ENCODE measurements at places on chromosomes 3 and 15. TPM values are rescaled to one million over a fixed set of nuclear protein-coding genes. Genes with fewer than 3 reads are reported as not detected.

- DNase-seq, result no peak
Measured at GRCh38 chr3:153334558-153334957, 172.5 kb downstream of the RAP2B start.

DNA sequence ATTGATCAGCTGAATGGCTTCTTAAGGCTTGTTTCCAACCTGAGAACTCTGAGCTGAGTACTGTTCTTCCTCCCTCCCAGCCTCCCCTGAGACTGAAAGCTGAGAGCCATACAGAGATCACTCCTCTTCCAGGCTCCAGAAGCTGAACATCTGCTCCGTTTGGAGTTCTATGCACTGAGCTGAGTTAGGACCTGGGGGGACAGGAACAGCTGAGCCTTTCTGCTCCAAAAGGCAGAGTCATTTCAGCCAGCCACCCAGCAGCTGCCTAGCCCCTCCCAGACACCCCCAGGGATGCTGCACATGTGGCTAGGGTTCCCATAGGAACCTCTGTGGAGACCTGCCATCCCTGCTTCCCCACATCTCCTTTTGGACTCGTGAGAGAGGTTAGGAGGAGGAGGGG lies 64.2 kb upstream of the GLCE start:
- no peak for DNase-seq

GRCh38 chr3:8625991-8626390 lies 18.6 kb downstream of the SSUH2 start:
- no peak for DNase-seq

DNA sequence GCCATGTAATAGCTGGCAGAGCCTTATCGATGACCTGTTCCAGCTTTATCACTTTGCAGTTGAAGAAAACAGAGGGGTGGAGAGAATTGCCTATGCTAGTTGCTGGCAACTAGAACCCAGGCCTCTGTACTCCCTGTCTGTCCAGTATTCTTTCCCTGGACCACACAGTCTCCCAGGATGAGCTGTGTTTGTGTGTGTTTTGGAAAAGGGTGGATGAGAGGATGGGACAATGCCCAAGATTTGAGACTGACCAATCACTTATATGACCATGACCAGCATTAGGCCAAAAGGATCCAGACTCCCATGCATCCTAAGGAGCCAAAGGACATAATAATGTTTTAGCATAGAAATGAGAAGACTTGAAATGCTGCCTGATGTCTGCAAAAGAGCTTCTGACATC lies 102.6 kb downstream of the CD200R1L start:
- DNase-seq, result no peak

- DNase-seq, result no peak
Measured at GRCh38 chr15:88491158-88491557, 23.6 kb downstream of the MRPS11 start.

- DNase-seq, result no peak
Measured at GRCh38 chr15:90765966-90766365, 48.8 kb downstream of the BLM start.

DNA sequence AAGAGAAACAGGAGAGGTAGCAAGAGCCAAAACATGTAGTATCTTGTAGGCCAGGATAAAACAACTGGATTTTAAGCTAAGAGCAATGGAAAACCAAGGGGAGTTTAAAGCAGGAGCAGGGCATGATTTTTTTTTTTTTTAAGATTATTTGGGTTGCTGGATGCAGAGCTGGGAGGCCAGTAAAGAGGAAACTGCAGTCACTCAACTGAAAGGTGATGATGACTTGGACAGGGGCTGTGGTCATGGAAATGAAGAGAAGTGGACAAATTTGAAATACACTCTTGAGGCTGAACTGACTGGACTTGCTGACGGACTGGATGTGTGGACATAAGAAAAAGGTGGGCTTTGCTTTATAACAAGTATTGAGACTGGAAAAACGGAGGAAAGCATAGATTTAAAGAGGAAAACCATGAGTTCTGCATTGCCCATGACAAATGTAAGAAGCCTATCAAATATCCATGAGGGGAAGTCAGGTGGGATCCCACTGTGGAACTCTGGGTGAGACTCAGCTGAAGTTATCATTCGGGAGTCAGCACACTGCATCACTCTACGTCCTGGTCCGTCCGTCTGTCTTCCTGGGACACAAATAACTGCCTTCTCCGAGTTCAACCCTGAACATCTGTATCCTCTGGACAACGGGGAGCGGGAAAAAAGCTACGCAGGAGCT lies 688 bp downstream of the XPC start:
- no peak for DNase-seq

- DNase-seq, result no peak
Measured at GRCh38 chr3:9008550-9009255, 45.4 kb upstream of the RAD18 start.

Gene DUOX2
- polyA plus RNA-seq, result not detected

Gene PPP1R14D
- polyA plus RNA-seq, result not detected

Gene IL17RD
- 1.4 TPM for polyA plus RNA-seq

Gene LYZL4
- not detected for polyA plus RNA-seq

Gene CRYGS
- polyA plus RNA-seq, result 2.0 TPM
